ENCODE measurements at places on chromosomes 16 and 17. TPM values are rescaled to one million over a fixed set of nuclear protein-coding genes. Genes with fewer than 3 reads are reported as not detected.
A peak's percentile ranks its signal among the peaks of the same experiment; 100 is the strongest.

DNA sequence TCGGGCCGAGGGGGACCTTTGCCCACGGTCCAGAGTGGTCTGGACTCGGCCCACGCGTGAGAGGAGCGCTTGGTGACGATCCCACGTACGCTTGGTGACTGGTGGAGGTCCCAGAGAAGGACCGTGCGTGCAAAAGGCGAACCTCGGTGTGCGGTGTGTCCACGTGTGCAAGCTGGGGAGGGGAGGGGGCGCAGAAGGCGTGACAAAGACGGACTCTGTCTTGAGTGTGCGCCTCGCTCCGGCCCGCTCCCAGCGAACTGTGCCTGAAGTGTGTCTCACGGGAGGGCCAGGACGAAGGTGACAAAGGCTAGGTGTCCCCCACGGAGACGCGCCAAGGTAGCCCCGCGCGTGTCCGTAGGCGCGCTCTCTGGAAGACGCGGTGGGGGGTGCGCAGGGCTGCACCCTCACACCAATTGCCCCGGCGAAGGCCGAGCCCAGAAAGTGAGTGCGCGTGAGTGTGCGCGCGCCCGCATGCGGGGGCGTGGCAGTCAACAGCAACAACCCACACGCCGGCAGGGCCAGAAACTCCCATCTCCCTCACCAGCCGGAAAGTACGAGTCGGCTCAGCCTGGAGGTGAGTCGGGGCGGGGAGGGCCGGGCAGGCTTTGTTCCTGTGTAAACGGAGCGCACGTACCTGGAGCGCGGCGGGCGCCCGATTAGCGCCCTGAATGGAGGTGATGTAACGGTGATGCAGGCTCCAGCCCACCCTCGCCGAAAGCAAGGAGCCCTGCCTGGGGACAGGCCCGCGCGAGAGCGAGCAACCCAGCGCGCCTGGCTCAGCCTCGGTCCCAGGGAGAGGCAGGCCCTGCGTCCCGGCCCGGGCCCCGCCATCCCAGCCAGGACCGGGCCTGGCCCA is at the start of gene GPRC5C:
GPRC5C (plus strand) TSS at position 521 of the 856 bp plus-strand sequence. CDS start 7,689 bp downstream, outside the sequence.
- DNase-seq: peak; percentile 95

- no peak for DNase-seq
Measured at GRCh38 chr16:11273721-11274324, 394 bp upstream of the PRM3 start.

GRCh38 chr16:47499080-47499699 is 38.1 kb downstream of the PHKB start:
- DNase-seq: no peak

- DNase-seq: no peak
Measured at GRCh38 chr17:65529761-65530522, 31.5 kb downstream of the AXIN2 start.

- no peak for DNase-seq
Measured at GRCh38 chr16:30697264-30698138, 1.5 kb upstream of the SRCAP start.

- peak; percentile 89 for DNase-seq
Measured at GRCh38 chr17:83079352-83079747, at the start of gene METRNL. TSS of gene METRNL (plus strand) at chr17:83079609. CDS start at chr17:83079816, 207 bp downstream.

DNA sequence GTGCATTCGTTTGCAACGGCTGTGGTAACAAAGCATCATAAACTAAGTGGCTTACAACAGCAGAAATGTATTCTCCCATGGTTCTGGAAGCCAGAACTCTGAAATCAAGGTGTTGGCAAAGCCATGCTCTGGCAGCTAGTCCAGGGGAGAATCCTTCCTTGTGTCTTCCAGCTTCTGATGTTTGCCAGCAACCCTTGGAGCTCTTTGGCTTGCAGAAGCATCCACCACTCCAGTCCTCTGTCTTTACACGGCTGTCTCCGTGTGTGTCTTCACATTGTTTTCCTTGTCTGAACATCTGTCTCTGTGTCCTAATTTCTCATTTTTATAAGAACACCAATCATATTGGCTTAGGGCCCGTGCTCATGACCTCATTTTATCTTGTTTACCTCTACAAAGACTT is 265.3 kb upstream of the HSBP1 start:
- DNase-seq: no peak

GRCh38 chr17:69857412-69857835 is 217.6 kb upstream of the KCNJ16 start:
- peak; percentile 19 for DNase-seq

GRCh38 chr17:31462261-31462660 is 70.8 kb downstream of the RAB11FIP4 start:
- DNase-seq: no peak

- DNase-seq: no peak
Measured at GRCh38 chr16:51149721-51150164, 1.3 kb downstream of the SALL1 start.

GRCh38 chr16:81003610-81004460 is 2.9 kb downstream of the CMC2 start:
- DNase-seq: no peak

GRCh38 chr17:927611-928461 is 51.7 kb downstream of the NXN start:
- DNase-seq: peak; percentile 82

- DNase-seq: no peak
Measured at GRCh38 chr16:72203401-72203800, 31.4 kb upstream of the PMFBP1 start.

GRCh38 chr17:38729886-38730525 is at the start of gene CISD3:
TSS of gene CISD3 (plus strand) at chr17:38730341. CDS start at chr17:38730359, 18 bp downstream.
- peak; percentile 96 for DNase-seq

- peak; percentile 74 for DNase-seq
Measured at GRCh38 chr16:66344533-66345145, 21.9 kb upstream of the CDH5 start.

GRCh38 chr16:8283195-8283594 is 307.1 kb downstream of the TMEM114 start:
- no peak for DNase-seq

GRCh38 chr17:27494192-27495091 is 38.2 kb downstream of the KSR1 start:
- peak; percentile 87 for DNase-seq

DNA sequence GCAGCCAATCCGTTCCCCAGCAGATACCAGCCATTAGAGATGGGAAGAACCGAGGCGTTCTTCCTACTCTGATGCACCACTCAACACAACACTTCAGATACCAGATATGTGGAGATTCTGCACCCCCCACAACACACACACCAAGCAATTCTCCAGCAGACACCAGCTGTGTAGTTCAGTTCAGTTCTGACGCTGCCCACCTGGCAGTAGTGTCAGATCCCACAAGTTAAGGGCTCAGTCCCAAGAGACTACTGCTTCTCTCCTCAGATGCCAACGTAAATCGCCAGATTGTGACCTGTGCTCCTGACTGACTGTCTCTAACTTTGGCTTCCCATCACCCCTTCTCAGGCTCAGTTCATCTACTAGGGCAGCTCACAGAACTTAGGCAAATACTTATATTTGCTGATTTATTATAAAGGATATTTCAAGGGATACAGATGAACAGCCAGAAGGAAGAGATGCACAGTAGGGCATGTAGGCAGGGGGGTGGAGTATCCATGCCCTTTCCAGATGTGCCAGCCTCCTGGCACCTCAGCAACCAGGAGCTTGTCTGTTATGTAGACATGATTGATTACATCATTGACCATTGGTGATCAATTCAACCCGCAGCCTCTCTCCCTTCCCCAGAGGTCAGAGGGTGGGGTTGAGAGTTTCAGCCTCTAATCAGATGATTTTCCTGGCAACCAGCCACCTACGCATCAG is 110.6 kb downstream of the PRKCA start:
- no peak for DNase-seq

DNA sequence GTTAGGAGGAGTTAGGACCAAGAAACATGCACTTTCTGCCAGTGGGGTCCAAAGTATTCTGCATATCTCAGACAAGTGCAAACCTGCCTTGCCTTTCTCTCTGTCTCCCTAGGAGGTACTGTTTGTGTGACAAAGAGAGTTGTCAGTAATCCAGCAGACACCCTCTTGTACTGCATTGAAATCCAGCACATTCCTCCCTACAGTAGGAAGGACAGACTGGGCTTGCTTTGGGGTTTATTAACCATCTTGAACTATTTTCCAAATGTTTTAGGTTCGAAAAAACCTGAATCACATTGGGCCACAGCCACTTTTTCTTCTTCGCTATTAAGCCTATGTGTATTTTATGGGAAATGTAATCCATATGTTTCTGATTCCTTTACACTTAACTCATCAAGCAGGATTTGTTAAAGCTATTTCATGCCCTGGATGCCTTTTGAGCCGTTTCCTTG is 204.2 kb upstream of the KCNJ16 start:
- DNase-seq: peak; percentile 10

- DNase-seq: no peak
Measured at GRCh38 chr17:47719411-47720152, 13.5 kb upstream of the TBX21 start.

Gene LGALS9C
- polyA plus RNA-seq: not detected

Gene TOM1L1
- 36.9 TPM for polyA plus RNA-seq

Gene HSD3B7
- 20.8 TPM for polyA plus RNA-seq

Gene FOXN1
- not detected for polyA plus RNA-seq

Gene CBX2
- polyA plus RNA-seq: 8.6 TPM

Gene FOXL1
- 0.51 TPM for polyA plus RNA-seq

Gene CDRT15L2
- not detected for polyA plus RNA-seq
